ENCODE measurements at places on chromosomes 3 and 15.

GRCh38 chr3:161649900-161650484 is 153.4 kb downstream of the OTOL1 start:
- no peak for DNase-seq

DNA sequence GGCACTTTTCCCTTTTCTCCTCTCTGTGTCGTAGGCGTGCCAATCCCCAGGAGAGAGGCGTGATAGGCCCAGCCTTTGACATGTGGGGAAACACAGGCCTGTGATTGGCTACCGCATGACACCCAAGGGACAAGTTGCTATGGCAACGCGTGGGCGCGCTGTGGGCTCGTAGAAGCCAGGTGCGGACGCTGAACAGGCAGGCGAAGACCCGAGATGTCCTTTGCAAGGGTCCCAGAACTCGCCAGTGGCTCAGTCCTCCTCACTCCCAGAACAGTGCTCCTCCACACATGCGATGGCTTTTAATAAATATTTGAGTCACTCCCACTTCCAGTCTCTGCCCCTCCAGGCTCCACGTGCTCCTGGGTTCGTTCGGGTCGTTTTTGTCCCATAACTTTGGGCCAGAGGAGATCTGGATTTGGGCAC is 4.2 kb downstream of the SLC51B start:
- peak; percentile 50 for DNase-seq

- no peak for DNase-seq
These were observed 127.2 kb downstream of the CD47 start for GRCh38 chr3:107963581-107963980.

- DNase-seq, result no peak
These were observed 121.9 kb downstream of the CACNA1D start for GRCh38 chr3:53616321-53616720.

DNA sequence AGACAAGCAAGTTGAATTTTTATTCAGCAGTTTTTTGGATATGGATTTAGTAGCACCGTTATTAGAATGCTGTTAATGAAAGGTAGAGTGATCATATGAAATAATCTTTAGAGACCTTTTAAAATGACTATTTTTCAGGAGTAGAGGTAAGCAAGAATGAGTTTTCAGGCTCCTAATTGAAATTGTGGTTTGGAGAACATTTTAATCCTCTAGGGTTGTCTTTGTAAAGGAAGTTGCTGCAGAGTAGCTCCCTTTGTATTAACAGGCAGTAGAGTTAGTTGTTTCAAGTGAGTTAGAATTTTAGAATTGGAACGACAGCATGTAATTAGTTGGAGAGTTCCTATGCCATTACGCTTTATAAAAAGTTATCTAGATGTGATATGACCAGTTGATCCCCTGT is 27.2 kb upstream of the EDEM1 start:
- DNase-seq, result no peak
